ENCODE measurements at places on chromosomes 1 and 21.

- DNase-seq = no peak
Measured at GRCh38 chr1:10178597-10179405, 31.6 kb upstream of the KIF1B start.

- DNase-seq = no peak
Measured at GRCh38 chr1:247642742-247643141, 36.8 kb downstream of the OR13G1 start.

DNA sequence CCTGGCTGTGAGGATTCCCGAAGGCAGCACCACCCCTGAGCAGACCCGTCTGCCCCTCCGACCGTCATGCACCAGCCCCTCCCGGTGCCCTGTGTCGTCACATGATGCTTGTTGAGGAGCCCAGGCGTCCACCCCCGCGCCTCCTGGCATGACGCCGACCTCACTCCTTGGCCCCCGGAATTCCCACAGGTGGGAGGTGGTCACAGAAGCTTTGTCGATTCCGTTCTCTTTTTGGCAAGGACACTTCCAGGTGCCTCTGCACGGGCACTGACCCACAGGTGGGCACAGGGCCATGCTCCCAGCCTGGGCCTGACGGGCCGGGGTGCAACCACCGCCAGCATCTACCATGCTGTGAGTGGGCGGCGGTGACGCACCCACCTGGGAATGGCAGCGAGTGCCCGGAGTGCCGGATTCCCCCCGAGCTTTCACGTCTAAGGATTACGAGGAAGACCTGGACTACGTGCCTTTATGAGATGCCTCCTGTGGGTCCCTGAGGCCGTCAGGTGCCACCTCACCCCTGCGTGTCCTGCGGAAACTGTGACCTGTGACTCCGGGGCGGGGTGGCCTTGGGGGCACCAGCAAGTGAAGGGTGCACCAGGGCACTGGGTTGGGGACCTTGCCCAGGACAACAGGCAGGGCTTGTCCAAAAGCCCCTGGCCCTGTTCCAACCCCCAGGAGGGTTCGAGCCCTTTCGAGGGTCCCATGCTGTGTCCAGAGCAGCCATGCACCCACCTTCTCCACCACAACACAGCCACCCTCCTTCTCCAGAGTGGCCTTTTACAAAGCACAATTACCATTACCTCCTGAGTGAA lies 31.4 kb upstream of the COL6A1 start:
- DNase-seq = no peak

- peak; percentile 40 for DNase-seq
Measured at GRCh38 chr1:45522324-45523104, 830 bp upstream of the PRDX1 start.

- no peak for DNase-seq
Measured at GRCh38 chr1:31397360-31398095, 15.5 kb upstream of the SERINC2 start.

GRCh38 chr1:205528446-205528886 lies 24.0 kb downstream of the CDK18 start:
- DNase-seq = no peak

GRCh38 chr1:214076708-214077065 lies 88.9 kb downstream of the PROX1 start:
- DNase-seq = no peak

- peak; percentile 81 for DNase-seq
Measured at GRCh38 chr1:204578867-204579664, 62.9 kb downstream of the MDM4 start.

DNA sequence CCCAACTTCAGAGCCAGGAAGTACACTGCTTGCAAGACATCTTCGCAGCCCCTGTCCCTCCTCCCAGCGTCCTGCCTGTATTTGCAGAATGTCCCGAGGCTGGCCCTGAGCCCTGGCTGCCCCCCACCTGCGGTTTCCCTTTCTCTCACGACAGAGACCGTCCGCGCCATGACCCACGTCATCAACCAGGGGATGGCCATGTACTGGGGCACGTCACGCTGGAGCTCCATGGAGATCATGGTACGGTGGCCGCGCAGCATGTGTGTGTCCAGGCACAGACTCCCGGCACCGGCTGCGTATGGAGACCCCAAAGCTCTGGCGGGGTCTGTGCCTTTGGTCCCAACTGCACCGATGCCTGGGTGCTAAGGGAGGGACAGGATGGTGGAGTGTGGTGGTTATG lies 48.6 kb downstream of the KCNAB2 start:
- no peak for DNase-seq
